T-helper 22 cell (primary cell): ENCODE measurements at places on chromosomes 3 and 15.

GRCh38 chr3:134638385-134639030 lies 12.3 kb downstream of the KY start:
- no peak for DNase-seq

GRCh38 chr3:136802481-136802996 lies 16.4 kb upstream of the SLC35G2 start:
- no peak for DNase-seq

DNA sequence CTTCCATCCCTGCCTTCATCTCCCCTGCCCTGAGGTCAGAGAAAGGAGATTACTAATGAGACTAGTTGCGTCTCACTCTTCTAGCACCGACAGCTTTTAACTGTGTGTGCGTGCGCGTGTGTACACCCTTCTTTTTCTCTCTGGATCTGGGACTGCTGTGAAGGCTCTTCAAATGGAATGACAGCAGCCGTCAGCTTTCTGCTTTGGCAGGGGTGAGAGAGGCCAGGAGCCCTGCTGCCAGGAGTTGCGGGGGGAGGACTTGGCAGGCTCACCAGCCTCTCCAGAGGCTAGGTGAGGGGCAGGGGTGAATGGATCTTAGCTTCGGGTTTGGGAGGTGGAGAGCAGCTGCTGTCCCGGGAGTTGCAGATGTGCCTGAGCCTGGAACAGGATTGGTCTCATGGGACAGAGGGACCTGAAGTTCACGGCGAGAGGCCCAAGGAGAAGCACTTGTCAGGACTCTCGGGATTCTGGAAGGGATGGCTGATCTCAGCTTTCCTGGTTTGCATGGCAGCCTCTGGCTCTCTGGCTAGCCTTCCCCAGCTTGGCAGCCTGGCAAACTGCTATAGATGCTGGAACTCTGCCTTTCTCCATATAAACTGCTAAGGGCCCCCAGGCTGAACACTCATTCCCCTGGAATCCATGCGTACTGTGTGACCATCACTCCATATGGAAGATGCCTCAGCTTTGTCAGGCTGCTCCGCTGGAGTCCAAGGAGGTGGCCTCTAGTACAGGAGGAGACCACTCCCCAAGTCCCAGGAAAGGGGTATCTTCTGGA lies 16.6 kb downstream of the TEX264 start:
- no peak for DNase-seq

GRCh38 chr3:129836381-129837064 lies 57.0 kb downstream of the TMCC1 start:
- DNase-seq = no peak
